ENCODE measurements at places on chromosomes 2 and 18. TPM values are rescaled to one million over a fixed set of nuclear protein-coding genes. Genes with fewer than 3 reads are reported as not detected.

LIMS3 gene
- 17.8 TPM for total RNA-seq

GKN2 gene
- total RNA-seq = not detected

RTP5 gene
- not detected for total RNA-seq

DGKD gene
- total RNA-seq = 36.5 TPM

DYSF gene
- total RNA-seq = 134 TPM

STARD7 gene
- total RNA-seq = 132 TPM

RNF152 gene
- total RNA-seq = 27.5 TPM

PSMA8 gene
- total RNA-seq = not detected

DCDC2C gene
- not detected for total RNA-seq

GCKR gene
- total RNA-seq = 1.2 TPM

ASB3 gene
- 20.5 TPM for total RNA-seq

VWA3B gene
- total RNA-seq = not detected

ASXL3 gene
- 1.7 TPM for total RNA-seq

FBXO48 gene
- total RNA-seq = 0.83 TPM

PROKR1 gene
- not detected for total RNA-seq

RNMT gene
- 29.5 TPM for total RNA-seq

WNT6 gene
- total RNA-seq = not detected

COBLL1 gene
- 38.4 TPM for total RNA-seq

SSB gene
- 124 TPM for total RNA-seq

G6PC2 gene
- total RNA-seq = not detected

POTEI gene
- 0.16 TPM for total RNA-seq

FAM228A gene
- not detected for total RNA-seq

DLX1 gene
- total RNA-seq = not detected

VWC2L gene
- not detected for total RNA-seq

CIDEA gene
- 1.8 TPM for total RNA-seq

CERKL gene
- not detected for total RNA-seq

ERMN gene
- not detected for total RNA-seq

CDK5R2 gene
- not detected for total RNA-seq

MOB1A gene
- total RNA-seq = 112 TPM

Measured in endothelial cell of umbilical vein (primary cell).